ENCODE measurements at places on chromosomes 1 and 21. TPM values are rescaled to one million over a fixed set of nuclear protein-coding genes. Genes with fewer than 3 reads are reported as not detected.

DNA sequence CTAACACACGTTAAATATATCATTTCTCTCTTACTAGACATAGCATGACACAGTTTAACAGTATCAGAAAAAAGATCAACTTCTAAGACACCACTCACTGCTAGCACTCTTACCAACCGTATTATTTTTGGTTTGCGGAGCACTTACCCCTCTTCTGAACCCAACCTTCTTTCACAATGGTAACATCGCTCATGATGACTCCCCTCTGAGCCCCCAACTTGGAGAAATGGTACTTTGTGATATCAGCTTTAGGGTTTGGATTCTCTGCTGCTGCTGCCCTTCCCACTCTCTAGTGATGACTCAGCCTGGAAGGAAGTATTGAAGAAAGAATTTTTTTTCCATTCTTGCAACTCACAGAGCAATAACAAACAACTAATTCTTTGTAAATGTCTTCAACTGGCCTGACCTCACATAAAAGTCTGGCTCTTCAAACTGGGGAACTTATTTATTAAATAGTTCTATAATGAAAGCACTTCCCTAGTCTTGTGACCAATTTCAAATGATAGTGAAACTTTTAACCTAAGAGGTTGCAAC, 7.0 kb downstream of the AKT3 start:
- DNase-seq, result no peak

The CFHR5 gene
- total RNA-seq, result not detected

The TFF2 gene
- total RNA-seq, result not detected

DNA sequence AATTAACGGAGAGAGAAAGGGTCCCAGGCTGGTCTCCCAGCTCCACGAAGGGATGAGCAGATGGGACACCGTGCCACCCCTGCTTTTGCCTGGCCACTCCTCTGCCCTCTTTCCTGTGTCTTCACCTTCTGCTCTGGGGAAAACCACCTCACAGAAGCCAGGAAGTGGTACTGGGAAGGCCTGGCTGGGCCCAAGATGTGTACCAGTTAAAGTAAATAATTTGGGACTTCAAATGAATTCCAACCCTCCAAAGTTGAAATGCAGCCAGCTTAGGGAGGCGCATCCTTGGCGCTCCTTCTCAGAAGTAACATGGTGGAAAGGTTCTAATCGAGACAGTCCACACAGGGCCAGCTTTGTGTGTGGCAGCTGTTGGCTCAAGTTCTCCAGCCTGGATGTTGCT, 45.7 kb downstream of the MAP3K21 start:
- no peak for DNase-seq

The CHRM3 gene
- not detected for total RNA-seq

GRCh38 chr1:53295726-53296116, 32.1 kb downstream of the LRP8 start:
- no peak for DNase-seq

DNA sequence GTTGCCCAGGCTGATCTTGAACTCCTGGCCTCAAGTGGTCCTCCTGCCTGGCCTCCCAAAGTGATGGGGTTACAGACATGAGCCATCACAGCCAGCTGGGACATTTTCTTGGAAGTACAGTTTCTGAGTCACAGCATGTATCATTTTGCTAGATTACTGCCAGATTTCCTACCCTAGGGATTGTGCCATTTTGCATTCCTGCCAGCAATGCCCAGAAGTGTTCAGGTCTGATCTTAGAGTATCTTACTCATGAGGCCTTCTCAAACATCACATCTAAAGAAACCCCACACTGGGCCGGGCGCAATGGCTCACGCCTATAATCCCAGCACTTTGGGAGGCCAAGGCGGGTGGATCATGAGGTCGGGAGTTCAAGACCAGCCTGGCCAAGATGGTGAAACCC, 10.2 kb downstream of the BMP8A start:
- no peak for DNase-seq

- DNase-seq, result no peak
Observed at GRCh38 chr1:185406006-185406690, 89.1 kb upstream of the IVNS1ABP start.

DNA sequence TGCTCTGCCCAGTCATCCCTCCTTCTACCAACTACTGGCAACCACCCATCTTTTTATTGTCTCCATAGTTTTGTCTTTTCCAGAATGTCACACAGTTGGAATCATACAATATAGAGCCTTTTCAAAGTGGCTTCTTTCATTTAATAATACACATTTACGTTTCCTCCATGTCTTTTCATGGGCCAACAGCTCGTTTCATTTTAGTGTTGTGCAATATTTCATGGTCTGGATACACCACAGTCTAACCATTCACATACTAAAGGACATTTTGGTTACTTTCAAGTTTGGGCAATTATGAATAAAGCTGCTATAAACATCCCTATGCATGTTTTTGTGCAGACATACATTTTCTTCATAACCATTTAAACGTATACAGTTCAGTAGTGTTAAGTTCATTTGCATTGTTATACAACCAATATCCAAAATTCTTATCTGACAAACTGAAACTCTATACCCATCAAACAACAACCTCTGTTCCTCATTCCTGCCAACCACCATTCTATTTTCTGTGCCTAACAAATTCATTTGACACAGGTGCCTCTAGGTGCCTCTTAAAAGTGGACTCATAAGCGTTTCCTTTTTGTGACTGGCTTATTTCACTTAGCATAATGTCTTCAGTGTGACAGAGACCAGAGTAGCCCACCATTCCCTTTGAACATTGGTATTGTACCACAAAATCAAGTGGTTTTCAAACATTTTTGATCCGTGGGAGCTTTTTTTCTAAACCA, 138.1 kb downstream of the NR5A2 start:
- no peak for DNase-seq

- DNase-seq, result no peak
Observed at GRCh38 chr1:78153092-78153736, 107.4 kb downstream of the GIPC2 start.

DNA sequence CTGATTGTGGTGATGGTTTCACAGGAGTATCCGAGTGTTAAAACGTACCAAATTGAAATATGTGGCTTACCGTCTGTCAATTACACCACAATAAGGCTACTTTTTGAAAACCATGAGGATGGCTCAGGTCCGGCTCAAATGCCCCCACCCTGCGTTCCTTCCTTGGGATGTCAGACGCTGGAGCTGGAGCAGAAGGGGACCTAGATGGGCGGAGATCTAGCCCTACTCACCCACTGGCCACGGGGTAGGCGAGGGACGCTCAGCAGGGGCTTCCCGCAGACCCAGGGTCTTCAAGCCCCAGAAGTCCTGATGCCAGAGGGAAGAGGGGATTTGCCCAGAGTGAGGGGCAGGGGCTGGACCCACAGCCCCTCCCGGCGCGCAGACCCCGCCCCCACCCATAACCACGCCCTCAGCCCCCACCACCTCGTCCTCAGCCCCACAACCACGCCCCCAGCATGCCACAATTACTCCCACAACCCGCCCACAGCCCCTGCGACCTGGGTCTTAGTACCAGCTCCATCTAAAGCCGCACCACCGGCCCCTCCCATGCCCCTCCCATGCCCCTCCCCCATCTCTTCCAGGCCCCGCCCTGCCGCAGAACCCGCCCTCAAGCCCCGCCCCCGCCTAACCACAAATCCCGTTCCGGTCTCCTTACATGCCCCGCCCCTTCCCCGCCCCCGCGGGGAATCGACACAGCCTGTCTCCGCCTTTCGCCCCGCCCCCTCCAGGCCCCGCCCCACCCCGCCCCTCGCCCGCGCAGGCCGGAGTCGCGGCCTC, at the start of gene LRRC3:
Gene LRRC3 (plus strand): TSS at position 764 of the 777 bp plus-strand sequence. CDS start 1,135 bp downstream, outside the sequence.
- peak; percentile 88 for DNase-seq

The TAL1 gene
- not detected for total RNA-seq

DNA sequence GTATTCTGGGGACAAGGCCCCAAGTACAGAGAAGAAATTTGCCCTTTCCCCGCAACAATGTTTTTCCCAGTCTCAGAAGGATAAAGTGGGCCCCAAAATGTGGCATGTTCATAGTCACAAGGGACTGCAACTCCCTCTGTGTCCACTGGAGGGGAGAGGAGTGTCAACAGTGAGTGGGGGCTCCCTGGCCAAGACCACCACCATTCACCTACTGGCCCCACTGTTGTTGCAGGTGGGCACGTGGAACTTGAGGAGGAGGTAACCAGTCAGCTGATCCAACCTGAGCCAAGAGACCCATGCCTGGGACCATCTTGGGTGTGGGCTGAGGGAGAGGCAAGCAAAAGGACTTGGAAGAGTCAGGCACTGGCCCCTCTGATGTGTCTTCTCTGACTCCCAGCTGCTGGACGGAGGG, 777 bp downstream of the NUDT17 start:
- peak; percentile 46 for DNase-seq

DNA sequence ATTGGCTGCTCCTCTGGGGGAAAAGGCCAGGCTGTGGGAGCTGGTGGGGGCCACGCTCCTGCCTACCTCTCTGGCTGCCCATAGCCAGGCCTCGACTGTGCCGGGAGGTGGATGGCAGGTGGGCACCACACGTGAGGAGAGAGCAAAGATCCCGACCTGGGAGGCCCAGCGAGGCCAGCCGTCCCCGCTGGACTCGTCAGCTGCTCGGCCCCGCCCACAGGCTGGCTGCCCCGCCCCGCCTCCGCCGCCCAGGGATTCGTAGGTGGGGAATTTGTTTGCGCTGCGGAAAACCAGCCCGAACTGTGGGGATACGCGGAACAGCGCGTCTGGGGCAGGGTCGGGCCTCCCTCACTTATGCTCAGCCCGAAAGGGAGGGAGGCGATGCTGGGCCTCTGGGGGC, 31.7 kb downstream of the TP73 start:
- DNase-seq, result no peak

- no peak for DNase-seq
Observed at GRCh38 chr1:13651279-13651678, 48.7 kb upstream of the PRDM2 start.

The WNT3A gene
- total RNA-seq, result not detected

GRCh38 chr1:78497201-78497600, 6.4 kb downstream of the PTGFR start:
- DNase-seq, result no peak

- no peak for DNase-seq
Observed at GRCh38 chr1:202590975-202591411, 119.3 kb downstream of the SYT2 start.

The NBPF10 gene
- 2.2 TPM for total RNA-seq
